ENCODE measurements at places on chromosomes 3 and 15.
A peak's percentile ranks its signal among the peaks of the same experiment; 100 is the strongest.

DNA sequence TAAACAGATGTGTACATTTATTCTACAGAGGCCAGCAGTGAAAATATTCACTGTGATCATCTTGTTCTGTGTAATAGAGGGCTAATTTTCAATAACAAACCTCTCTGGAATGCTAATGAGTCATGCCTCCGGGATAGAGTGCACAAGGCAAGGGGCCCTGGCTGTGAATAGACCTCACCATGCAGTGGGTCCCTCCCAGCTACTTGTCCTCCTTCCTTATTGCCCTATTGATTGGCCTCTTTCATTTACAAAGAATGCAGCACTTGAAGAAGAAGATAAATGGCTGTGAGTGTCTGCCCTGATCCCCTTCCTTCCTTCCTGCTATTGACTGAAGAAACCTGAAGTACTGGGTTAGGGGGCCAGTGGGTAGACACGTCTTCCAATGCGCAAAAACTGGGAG is 436.3 kb downstream of the WDR72 start:
- no peak for DNase-seq

GRCh38 chr3:11014253-11014652 is 21.7 kb downstream of the SLC6A1 start:
- no peak for DNase-seq

DNA sequence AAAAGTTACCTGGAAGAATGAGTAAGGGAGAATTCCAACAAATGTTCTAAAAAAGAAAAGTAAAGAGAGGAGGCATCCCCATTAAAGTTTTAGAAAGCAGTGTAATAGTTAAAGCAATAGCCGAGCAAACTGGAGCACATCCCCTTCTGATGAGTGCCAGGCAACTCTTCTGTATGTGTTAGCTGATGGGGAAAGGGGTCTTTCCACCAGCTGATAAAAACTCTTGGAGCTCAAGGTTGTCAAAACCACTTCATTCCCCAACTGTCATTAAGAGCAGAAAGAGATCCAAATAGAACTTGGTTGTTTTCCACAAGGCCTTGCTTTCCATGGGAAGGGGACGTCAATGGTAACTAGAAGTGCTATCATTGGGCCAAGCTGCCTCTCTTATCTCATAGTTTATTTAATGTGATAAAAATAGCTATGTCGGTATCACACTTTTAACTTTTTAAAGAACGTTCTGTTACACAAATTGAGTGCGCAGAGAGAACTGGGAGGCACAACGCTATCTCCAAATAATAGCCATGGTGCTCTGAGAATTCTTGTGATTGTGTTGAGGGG is 116.9 kb downstream of the POLR2M start:
- DNase-seq = no peak

- no peak for DNase-seq
Measured at GRCh38 chr3:43061101-43061895, 44.6 kb downstream of the POMGNT2 start.

DNA sequence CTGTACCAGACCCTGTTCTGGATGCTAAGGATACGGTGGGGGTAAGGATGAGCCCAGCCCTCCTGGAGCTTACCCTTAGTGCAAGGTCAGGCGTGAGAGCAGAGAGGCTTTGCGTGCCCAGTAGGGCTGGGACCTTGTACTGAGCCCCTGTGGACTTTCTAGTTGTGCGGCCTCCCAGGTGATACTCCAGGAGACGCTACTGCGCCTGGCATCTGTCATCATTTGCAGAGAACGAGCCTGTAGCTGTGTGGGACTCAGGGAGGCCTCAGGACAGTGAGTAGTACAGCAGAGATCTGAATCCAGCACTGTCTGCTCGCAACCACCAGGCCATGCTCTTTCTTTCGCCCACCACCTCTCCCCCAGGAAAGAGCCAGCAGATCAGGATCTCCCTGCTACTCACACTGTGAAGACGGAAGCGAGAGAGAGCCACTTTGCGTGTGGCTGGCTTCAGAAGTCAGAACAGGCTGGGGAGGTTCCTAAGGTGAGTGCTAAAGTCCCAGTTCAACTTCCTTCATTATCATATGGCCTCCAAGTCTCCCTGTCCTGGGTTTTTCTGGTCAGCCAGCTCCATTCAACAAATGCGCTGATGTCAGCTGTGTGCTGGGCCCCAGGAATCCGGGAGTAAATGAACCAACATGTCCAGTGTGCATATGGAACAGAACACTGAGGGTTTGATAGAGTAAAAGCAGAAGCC is 38.2 kb upstream of the ITGA11 start:
- DNase-seq = no peak

- no peak for DNase-seq
Measured at GRCh38 chr3:116470605-116471197, 25.4 kb upstream of the LSAMP start.

DNA sequence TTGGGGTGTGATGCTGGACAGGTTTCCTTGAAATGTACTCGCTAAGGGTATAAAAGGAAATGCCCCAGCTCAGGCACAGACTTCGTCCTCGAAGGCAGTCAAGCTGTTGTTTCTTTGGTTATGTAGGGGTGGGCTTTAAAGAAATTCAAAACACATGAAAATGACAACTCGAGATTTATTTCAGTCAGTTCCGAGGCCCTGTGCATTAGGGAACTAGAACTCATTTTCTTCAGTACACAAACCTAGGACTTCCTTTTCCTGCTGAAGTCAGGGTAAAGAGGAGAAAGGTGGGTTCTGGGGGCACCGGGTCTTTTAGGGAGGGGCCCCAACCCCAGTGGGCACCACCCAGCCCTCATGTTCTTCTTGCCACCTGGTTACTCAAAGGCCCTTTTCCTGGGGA is 7.7 kb downstream of the CCR9 start:
- DNase-seq = no peak

- no peak for DNase-seq
Measured at GRCh38 chr15:48796521-48796920, 14.3 kb downstream of the CEP152 start.

DNA sequence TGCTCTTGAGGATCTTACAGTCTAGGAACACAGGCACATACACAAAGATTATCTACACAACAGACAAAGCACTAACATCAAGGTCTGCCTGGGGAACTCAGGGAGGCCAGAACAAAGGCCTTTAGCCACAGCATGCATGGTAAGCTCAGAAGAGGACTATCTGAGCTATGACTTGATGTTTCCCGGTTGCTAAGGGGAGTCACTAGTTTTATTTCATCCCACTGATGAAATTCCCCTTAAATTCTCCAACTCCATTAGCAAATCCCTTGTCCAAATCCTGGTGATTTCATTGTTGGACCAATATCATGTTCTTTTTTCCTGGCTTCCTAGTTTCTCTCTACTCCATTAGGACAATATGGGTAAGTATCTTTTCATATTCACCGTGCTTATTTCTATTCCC is 23.3 kb downstream of the FBN1 start:
- no peak for DNase-seq

DNA sequence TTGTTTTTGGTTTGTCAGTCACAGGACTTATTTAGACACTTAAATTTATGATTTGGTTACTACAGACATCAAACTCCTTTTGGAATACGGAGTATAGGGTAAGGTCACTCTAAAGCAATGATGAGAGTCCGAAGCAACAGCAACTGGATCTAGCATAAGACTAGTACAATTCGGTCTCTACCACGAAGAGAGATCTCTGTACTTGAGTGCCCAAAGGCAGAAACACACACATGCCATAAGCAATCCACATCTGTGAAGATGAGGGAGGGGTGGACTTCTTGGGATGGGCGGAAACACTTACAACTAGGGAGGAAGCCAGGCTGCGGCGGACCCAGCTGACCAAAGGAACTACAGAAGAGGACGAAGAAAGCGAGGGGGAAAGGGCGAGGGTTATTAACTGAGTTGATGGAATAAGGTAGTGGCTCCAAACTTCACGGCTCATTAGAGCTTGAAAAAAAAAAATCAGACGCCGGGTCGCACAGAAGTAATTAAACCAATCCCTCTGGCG is 595 bp downstream of the DPH6 start:
- peak; percentile 28 for DNase-seq

DNA sequence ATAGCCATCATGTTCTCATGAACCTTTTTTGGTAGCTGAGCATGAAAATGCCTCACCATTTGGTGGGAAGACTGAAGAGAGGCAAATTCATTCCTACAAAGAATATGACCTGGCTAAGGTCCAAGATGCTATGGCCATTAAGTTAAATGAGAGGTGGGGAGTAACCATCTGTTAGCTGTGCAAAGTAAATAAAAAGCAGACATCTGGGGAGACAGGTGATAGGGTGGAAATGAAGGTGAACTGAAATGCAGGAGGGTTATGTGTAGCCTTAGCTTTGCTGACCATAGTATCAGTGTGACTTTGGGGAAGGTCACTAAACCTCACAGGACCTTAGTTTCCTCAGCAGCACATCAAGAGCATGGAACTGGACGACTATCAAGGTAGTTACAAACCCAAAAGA is 111.0 kb upstream of the STRIT1 start:
- no peak for DNase-seq

DNA sequence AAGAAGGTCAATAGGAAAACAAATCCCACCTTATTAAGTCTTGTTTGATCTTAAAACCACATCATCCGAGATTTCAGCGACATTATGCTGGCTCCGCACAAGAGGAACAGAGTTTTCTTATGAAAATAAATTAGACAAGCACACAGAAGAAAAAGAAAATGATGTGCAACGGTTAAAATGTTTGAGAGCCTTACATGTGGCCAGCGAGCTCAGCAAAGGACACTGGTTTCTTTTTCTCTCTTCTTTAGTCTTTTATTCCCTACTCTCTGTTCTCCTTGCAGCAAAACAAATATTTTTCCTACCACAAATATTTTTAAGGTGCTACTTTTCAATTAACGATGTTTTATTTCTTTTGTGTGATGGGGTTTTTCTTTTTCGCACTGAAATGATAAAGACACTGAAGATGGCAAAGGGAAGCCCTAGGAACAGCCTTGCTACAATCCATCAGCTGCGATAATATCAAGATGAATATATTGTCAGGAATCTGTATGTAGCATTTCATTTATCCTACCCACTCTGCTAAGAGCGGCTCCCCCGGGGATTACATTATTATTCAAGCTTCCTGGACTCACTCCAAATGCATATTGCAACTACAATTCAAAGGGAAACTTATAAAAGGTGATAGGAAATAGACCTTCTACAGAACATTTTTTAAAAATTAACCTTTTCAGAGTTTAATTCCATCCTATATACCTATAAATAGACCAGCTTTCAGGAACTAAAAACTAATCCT is 72.9 kb downstream of the ANXA2 start:
- DNase-seq = no peak

DNA sequence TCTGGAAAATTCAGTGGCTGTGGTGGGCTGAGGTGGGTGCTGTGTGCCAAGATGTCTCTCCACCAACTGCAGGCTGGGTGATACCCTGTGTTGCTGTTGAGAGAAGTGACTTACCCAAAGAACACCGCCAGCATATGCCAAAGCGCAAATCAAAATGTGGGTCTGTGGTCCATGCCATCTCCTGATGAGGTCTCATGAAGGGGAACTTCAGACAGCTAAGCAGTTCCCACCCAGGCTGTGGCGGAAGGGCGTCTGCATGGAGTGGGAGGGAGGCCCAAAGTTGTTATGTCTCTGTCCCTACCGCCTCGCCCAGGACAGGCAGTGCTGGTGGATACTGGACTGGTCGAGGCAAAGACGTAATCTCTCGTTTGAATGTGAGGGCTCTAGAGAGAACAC is 70.9 kb upstream of the PLXNA1 start:
- no peak for DNase-seq

DNA sequence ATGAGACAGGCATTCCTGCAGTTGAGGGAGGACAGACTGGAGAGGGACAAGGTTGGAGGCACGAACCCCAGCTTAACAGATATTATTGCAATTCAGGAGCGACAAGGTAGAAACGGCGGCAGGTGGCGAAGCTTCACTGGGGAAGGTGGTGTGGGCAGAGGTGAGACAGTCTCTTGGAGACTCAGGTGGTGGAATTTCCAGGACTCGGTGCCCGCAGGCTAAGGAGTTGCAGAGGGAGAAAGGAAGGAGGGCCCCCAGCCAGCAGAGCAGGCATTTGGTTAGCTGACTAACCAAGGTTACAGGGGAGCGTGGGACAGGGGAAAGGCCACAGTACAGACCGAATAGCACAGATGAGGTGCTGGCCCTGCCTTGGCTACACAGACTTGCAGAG is 3.0 kb downstream of the FAM174B start:
- no peak for DNase-seq

DNA sequence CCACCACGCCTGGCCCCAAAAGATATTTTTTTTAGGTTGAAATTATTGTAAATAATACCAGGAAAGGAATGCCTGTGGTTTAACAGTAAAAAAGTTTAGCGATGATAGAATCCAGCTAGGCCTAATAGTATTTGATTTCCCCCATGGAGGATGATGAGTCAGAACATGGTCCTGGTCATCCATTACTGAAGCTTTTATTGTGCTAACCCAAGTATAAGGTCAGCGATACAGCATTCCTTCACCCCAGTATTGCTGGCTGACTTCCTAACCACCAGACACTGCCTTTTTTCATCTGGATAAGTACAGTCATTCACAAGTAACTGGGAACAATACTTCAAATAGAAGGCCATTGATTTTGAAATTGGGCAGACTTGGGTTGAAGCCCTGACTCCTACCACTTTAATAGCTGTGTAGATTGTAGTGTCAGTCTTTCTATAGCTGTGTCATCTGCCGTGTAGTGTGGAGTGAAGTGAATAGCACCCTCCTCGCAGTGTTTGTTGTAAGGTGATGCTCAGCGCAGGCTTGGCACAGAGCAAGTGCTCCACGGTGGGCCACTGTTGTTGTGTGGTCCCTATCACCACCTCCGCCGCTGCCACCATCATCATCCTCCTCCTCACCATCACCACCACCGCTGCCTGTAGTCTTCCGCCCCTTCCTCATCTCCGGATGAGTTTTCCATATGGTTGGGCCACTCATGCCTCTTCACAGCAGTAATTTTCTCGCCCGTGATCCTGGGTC is 436.0 kb upstream of the TPM1 start:
- DNase-seq = no peak

GRCh38 chr15:94327356-94327936 is 96.1 kb downstream of the MCTP2 start:
- peak; percentile 24 for DNase-seq

DNA sequence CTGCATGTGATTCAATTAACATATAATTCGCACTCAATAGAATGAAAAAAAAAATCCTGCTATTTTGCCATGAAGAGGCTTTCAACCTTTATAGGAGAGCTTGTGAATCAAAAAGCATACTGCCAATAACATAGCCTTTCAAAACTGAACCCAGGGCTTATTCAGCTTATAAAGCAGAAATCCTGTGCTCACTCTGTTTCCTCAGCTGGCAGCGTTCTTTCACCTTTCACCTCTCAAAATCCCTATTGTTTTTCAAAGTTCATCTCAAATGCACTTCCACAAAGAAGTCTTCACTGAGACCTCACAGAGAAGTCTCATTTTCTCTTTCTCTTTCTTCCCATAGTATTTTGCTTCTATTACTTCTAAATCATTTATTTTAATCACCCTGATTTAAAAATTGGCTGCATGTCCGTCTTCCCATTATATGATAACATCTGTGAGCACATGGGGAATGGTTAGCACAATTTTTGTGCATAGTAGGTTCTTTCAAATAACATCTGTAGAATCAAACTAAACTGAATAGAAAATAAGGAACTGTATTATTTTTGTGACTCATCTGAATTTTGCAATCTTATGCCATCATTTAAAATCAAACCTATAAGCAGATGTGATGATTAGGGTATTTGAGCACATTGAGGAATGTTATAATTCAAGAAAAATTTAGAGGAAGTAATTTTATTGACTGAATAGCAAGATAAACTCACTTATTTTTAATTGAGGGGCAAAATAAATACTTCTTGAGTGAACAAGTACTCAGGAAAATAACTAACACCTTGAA is 373.4 kb downstream of the NLGN1 start:
- no peak for DNase-seq
